WERI-Rb-1 (cell line): ENCODE measurements at places on chromosomes 5 and 9.

DNA sequence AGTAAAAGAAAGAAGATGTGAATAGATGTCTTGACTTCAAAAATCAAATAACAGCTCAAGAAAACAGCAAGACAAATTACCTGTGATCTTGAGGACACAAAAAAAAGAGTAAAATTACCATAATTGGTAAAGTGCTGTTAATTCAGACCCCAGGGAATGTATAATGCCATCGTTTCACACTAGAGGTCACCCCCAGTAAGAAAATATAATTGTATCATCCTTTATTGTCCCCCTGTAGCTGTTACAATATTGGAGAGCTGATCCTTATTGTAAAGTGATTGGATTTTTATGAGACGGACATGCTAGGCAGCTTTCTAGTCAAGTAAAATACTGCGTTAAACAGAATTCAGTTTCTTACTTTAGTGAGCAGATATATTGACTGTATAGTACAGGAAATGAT lies 377.0 kb downstream of the TLE1 start:
- no peak for DNase-seq

DNA sequence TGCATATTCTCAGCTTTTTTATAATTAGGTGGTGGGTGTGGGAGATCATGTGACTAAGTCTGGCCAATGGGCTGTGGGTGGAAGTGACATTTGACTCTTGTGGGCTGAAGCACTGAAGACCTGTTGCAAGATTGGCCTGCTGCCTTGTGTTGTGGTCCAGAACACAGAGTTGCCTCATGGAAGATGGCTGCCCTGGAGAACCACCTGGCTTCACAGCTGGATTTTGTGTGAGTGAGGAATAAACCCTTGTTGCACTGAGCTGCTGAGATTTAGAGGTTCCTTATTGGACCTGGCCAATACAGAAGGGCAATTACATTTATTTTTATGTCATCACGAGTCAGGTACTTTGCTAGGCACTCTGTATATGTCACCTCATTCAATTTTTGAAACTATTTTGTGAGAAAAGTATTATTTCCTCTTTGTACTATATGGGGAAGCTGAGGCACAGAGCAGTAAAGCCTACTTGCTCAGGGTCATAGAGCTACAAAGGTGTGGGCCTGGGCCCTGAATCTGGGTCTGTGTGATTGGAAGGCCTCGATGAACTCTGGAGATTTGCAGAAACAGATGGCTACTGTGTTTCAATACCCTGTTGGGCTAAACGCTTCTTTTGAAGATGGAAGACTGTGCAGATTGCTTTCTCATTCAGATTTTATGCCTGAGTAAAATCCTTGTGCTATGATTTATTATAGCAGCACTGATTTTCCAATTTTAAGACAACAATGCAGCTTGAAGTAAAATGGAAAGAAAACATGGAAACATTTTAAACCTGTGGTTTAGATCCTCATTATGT lies 71.2 kb upstream of the TBC1D2 start:
- peak; percentile 70 for DNase-seq

DNA sequence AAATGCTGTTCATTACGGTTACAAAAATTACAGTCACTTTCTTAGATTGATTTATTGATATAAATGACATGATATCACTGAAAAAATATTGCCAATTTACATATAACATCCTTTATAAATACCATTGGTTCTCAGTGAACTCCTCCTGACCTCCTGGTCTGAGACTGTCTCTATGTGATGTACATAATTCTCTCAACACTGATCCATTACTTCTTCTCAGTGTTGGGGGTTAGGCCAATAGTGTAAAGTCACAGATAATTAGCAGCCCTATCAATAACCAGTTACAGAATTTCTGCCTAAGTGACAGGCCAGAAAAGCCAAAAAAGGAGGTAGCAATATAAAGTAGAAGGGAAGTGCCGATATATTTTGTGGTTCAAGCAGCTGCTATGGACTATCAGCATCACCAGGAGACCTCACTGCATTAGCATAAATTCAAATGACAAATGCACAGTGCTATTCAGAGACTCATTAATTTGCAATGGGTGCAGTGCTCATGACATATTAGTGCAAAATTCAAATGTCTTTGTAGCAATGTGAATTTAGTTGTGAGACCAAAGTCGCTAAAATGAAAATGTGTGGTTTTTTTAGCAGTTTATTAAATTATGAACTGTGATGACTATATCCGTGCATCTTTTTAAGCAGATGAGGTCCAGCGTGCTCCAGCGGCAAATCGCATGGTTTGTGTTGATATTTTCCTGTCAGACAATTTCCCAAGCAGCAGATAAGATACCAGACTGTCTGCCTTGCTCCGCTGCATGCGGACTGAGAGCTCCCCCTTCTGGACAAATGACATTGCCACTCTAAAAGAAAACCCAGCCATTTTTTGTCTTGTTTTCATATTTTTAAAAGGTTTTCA lies 144.6 kb downstream of the CETN3 start:
- DNase-seq, result peak; percentile 63

DNA sequence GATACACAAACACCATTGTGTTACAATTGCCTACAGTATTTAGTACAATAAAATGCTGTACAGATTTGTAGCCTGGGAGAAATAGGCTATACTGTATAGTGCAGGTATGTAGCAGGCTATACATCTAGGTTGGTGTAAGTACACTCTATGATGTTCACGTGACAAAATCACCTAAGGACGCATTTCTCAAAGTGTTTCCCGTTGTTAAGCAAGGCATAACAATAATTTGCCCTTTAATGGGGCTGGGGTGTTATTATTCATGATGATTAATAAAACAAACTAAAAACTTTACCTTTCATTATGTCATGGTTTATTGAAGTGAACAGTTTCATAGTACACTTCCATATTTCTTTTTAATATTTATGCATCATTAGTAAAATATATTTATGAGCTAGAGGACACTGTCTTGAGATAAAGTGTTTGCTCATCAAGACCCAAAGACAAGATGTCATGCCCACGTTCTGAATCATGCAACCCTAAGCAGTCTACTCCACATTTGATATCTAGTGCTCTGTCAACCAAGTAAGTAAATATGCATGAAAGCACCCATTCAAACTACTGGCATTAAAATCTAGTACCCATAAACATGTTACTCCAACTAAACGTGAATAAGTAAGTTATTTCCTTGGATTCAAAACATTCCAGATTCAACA lies 220.5 kb downstream of the NR2F1-AS1 start:
- no peak for DNase-seq

DNA sequence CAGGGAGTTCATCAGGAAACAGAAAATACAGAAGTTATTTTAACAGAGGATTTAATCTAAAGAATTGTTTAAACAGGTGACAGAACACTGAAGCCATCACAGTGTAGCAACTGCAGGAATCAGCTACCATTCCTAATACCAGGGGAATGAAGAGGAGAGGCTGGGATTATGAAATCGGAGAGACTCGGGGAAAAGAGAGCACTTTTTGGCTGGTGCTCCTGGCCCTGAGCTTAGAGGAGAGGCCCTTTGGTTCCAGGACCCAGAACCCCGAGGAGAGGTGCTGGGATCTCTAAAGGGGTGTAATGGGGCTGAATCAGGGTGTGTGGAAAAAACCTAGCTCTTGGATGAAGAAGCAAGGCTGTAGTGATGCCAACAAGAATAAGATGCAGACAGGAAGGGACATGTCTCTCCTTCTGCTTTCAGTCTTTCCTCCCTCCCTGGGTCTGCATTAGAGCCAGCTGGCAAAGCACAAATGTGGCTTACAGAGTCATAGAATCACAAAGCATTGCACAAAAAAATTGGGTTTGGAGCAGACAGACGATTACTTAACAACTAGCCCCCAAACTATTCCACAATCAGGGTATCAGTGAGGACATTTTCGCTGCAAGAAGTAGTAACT lies 11.6 kb upstream of the SFXN1 start:
- no peak for DNase-seq

- DNase-seq, result no peak
These were observed 3.0 kb upstream of the IFNW1 start for GRCh38 chr9:21144603-21145002.

DNA sequence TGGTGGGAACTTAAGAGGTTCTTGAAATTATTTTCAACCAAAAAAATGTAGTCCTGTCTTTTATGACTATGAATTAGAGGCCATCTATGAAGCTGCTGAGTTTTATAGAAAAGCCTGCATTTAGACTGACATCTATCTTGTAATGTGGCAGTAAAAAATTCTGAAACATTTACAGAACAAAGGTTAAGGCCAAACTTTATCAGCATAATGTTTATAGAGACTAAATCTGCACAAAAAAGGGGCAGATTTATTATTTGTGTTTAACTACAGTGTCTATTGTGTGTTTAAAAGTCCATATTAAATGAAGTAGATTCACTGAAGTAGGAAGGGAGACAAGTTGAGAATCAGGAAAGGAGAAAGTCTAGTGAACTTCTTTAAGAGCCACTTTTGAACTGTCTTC lies 37.3 kb upstream of the ANKRD34B start:
- no peak for DNase-seq

DNA sequence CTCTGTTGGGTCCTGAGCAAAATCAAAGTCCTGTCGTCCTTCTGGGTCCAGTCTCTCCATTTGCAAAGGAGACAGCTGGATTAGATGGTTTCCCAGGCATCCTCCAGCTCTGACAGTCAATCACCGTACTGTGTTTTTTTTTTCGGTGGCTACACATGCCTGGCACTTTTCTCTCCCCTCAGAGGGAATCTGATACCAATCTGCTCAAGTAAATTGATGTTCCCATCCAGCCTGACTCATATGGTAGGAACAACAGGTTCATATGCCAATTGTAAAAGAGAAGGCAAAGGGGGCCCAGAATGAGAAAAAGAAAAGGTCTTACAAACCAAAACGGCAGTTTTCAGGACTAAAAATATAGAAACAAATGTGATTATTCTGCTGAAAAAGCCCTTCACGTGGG lies 1.2 kb downstream of the FBXO10 start:
- DNase-seq, result peak; percentile 25

GRCh38 chr9:125537442-125538091 lies 169.4 kb downstream of the MAPKAP1 start:
- no peak for DNase-seq

DNA sequence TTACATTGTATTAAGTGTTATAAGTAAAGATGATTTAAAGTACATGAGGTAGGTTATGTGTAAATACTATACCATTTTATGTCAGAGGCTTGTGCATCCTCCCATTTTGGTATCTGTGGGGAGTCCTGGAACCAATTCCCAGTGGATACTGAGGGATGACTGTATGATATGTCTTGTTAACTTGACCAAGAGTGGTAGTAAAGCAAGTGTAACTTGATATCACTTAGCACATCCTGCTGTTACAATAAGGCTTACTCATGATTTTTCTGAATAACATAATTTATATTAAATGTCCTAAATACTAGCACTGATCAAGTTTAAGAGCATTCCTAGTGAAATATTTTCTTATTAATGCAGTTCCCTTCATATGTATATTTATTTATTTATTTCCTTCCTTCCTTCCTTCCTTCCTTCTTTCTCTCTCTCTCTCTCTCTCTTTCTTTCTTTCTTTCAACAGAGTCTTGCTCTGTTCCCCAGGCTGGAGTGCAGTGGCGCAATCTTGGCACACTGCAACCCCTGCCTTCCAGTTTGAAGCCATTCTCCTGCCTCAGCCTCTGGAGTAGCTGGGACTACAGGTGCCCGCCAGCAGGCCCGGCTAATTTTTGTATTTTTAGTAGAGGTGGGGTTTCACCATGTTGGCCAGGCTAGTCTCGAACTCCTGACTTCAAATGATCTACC lies 7.5 kb downstream of the NDFIP1 start:
- DNase-seq, result no peak

DNA sequence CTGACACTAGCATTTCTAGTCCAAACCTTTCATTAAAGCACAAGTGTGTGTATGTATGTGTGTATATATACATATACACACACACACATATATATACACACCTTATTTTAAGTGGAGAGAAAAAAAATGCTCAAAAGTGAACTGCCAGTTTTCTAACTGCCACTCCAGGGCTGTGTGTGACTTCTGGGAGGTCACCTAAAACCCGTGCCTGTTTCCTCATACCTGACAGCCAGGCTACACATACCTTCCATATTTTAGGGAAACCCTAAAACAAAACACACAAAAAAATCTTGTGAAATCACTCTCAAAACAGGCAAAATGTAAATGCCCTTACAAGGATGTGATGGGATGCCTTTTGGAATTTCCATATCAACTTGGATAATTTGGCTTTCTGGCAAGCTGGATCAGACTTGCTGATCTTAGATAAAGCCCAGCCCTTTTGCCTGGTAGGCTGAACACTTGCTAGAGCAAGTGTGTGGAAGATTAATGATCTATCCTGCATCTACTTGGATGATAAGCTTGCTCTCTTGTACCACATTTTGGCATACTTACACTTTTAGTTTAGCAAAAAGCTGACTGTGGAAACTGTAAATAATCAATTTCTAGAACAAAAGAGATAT lies 127.8 kb downstream of the GNAQ start:
- DNase-seq, result no peak

DNA sequence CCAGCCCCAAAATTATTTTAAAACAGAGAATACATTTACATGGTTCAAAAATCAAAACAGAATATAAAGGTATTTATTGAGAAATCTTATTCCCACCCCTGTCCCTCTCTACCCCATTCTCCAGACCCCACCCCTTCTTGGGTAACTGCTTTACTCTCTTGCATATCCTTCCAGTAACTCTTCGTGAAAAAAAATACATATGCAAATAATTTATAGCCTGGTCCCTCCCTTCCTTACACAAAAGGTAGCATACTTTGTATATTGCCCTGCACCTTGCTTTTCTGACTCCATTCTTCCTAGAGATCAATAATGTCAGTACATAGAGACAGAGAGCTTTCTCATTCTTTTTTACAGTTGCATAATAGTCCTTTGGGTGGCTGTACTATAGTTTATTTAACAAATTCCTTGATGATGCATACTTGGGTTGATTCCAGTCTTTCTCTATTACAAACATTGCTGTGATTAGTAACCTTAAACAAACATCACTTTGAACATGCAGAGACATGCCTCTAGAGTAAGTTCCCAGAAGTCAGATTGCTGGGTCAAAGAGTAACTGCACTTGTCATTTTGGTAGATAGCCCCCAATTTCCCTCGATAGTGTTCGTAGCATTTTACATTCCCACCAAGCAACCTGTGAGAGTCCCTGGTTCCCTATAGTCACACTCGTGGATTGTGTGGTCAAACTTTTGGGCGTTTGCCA lies 47.9 kb downstream of the STOM start:
- DNase-seq, result no peak
